ENCODE measurements at places on chromosomes 12 and 14. TPM values are rescaled to one million over a fixed set of nuclear protein-coding genes. Genes with fewer than 3 reads are reported as not detected.

The ETFBKMT gene
- total RNA-seq, result 4.9 TPM

The LPAR5 gene
- 0.98 TPM for total RNA-seq

The NOXRED1 gene
- 0.48 TPM for total RNA-seq

DNA sequence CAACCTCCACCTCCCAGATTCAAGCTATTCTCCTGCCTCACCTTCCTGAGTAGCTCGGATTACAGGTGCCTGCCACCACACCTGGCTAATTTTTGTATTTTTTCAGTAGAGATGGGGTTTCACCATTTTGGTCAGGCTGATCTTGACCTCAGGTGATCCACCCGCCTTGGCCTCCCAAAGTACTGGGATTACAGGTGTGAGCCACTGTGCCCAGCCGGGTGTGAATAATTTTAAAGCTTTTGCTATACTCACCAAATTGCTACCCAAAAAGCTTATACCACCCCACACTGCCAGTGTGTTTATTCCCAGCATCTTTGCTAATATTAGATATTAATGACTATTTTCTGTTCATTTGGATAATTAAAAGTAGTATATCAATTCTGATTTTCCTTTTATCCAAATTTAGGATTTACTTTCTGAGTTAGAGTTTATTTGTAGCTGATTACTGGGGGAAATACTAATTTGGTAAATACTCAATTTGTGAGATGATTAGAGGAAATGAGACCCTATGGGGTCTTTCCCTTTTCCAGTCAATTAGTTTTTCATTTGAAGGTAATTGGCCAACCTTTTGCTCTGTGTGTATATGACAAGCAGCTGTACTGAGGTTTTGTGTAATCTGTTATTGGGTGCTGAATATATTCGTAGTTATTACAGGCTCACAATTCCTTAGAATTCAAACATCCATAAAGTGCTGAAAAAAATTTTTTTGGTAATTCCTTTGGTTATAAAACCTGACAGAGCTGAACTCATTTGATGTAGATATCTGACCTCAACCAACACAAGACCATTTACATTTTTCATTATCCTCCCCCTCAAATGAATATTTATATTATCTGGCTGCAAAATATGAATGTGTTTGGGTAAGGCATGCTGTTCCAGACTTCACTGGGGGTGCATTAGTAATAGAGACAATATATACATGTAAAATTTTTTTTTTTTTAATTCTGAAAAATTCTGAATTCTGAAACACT, 73.6 kb downstream of the ANO6 start:
- DNase-seq, result no peak

DNA sequence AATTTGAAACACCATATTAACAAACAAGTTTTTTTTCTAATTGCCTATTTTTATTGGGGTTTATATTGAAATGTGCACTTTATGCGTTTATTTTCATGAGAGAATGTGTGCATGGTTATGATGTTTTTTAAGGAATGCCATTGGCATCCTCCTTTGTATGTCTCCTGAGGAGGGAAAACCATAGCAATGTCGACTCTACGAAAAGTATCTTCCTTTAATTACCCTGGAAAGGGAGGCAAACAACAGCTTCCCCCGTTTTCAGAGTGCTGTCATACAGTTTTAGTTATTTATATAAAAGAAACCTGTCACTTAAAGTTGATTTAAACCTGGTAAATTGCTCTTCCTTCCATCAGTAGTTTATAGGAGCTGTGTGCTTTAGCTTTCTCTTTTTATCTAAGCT, 117.4 kb downstream of the PLEKHA5 start:
- no peak for DNase-seq

DNA sequence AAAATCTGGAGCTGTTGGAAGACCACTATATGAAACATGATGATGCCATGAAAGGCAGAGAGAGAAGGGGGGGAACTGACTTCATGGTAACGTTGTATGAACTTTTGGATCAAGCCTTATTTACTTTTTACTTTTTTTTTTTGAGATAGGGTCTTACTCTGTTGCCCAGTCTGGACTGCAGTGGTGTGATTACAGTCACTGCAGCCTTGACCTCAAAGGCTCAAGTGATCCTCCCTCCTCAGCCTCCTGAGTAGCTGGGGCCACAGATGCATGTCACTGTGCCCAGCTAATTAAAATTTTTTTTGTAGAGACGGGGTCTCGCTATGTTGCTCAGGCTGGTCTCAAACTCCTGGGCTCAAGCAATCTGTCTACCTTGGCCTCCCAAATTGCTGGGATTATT, 31.3 kb upstream of the CTDSP2 start:
- DNase-seq, result no peak

DNA sequence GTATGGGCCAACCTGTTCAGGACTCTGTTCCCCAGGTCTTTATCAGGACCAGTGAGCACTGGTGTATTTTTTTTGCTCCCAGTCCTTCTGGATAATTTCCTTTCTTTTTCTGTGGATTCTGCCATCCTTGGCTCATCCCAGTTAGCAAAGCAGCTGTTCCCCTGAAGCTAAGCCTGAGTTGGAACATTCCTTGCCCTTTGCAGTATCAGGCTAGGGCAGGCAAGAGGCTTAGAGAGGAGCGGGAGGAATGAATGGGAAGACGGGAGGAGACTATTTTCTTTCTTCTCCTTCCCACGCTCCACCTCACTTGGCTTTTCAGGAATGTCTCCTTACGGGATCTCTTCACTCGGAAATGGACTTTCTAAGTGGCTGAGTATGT, 29.2 kb downstream of the ERG28 start:
- DNase-seq, result no peak

The CCDC197 gene
- not detected for total RNA-seq

The TAS2R30 gene
- total RNA-seq, result 11.1 TPM

DNA sequence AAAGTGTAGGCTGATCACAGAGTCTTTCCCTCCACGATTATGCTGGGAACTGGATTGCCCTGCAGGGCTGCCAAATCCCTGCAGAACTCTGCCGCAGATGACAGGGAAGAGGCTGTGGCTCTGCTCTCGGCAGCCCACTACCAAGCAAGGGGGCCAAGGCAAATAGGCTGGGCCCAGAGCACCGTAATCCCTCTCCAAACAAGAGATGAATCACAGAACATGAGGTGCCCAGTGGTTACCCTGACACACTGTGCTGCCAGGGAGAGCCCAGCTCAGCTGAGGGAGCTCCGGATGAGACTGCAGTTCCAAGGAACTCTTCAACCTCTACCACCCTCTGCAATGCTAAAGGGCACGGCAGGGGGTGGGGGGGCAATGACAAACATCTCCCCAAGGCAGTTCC, 33.9 kb downstream of the STON2 start:
- DNase-seq, result no peak

The EGLN3 gene
- 13.9 TPM for total RNA-seq

- DNase-seq, result no peak
Observed at GRCh38 chr14:65290830-65291229, 121.7 kb upstream of the FUT8 start.

The CCNB1IP1 gene
- total RNA-seq, result 65.8 TPM

DNA sequence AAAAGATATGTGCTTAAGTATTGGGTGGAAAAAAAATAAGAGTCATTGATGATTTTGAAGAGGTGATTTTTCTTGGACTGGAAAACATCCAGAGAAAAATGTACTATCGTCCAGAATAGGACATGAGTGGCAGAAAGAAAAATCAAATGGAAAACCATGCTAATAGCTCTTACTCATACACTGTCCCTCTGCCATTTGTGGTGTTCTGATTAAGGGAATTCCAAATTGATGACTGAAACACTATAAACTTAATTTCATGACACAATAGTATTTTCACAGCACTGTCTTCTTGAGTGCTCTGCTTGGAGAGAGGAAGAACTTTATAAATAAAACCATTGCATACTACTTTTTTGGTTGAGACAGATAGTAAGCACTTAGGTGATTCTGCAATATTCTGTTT, 72.4 kb downstream of the USP15 start:
- no peak for DNase-seq

DNA sequence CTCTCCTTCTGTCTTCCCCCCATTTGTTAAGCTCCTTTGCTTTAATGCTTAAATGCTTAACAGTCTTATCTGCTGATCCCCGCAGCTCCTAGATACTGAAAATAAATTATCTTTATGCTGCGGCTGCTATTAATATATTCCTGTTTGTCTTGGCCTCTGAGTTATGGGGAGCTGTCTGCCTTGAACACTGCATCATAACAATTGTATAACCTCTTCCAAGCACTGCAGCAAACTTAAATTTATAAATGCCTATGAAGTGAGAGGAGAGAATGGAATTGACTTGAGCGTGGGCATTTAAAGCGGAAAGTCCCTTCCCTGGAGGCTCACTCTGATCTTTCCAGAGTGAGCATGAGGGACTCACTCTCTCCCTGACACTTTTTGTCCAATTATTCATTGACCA, 23.1 kb upstream of the DCP1B start:
- DNase-seq, result no peak

DNA sequence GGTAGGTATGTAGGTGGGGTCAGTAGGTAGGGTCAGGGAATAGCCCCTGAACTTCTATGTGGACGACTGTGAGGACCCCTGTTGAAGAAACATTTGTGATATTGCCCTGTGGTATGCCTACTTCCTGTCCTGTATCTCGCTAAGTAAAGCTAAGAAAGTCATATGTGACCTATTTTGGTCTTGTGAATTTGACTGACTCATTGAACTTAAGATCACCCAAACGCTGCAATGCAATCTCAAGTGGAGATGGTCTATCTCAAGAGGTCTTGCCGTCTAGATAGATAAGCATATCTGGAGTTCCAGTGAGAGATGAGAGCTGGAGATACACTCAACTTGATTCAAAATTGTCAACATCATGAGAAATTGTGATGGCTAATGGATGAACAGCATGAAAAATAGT, 73.8 kb downstream of the TRAFD1 start:
- DNase-seq, result no peak

DNA sequence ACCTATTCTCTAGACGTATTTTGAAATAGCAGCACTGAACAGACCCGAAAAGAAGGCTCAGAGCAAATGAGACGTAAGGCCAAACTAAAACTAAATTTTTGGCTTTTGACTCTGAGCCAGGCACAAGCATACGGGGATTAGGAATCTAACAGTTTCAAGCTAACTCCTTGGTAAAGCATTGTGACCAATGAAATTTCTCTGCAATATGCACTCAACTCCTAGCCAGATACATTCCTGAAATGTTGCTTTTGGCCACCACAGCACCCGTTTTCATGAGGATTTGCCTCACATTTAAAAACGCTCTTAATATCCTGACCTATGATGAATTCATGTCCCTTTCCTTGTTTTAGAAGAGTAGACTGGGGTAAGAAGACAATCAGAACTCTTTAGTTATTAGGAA, 53.1 kb upstream of the NPFF start:
- no peak for DNase-seq

- no peak for DNase-seq
Observed at GRCh38 chr12:51994959-51995358, 11.8 kb upstream of the TAMALIN start.
